SK-N-SH treated with all-trans-retinoic acid at 6 μM for 48 hours (cell line): ENCODE measurements at places on chromosomes 5 and 9.

GRCh38 chr5:1105350-1106265 lies 6.3 kb downstream of the SLC12A7 start:
- ATAC-seq = no peak

- peak; percentile 96 for ATAC-seq
These were observed at the start of gene SGCD for GRCh38 chr5:156326718-156327259. Gene SGCD (plus strand): TSS chr5:156327164.

DNA sequence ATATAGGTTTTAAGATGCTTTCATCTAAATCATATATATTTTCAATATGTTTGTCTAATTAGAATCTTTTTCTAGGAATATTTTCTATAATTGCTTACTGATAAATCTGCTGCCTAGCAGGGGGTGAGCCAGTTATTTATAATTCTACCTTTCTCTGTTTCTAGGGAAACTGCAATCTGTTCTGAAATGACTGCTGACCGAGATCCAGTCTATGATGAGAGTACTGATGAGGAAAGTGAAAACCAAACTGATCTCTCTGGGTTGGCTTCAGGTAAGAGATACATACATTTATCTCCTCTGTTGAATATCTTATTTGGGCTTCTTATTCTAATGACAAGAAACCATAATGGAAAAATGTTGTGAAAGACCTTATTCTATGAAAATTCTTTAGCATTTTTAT lies 127.3 kb downstream of the XRCC4 start:
- ATAC-seq = no peak

DNA sequence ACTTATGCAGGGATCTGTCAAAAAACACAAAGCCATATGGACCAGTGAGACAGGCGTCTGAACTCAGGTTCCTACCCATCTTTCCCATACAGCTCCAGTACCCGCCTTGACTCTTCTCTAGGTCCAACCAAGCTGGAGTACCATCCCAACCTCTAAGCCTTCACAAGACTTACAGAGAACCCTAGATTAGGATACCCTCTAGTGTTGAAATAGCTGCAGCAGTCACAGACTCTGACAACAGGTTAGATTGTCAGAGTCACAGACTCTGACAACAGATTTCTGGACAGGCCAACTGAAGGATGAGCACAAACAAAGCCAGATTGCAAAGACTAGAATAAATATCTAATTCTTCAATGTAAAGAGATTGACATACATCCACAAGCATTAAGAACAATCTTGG lies 266.1 kb downstream of the GRIA1 start:
- ATAC-seq = no peak

DNA sequence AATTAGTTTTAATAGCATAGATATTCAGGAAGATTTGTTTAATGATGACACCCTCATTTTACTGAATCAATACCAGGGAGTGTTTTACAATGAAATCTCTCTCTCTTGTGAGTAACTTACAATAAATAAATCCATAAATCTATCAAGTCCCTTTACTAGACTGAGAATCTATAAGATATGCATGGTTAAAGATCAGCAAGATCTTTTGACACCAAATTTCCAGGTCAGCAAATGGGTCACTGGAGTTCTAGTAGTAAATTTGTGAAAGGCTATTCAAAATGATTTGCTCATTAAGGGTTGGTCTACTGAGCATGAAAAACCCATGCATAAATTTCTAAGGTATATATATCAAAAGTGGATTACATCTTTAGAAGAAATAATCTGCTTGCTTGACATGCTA lies 512.1 kb upstream of the ITGA1 start:
- no peak for ATAC-seq

- no peak for ATAC-seq
These were observed 201.5 kb downstream of the C9orf50 start for GRCh38 chr9:129419382-129419899.

DNA sequence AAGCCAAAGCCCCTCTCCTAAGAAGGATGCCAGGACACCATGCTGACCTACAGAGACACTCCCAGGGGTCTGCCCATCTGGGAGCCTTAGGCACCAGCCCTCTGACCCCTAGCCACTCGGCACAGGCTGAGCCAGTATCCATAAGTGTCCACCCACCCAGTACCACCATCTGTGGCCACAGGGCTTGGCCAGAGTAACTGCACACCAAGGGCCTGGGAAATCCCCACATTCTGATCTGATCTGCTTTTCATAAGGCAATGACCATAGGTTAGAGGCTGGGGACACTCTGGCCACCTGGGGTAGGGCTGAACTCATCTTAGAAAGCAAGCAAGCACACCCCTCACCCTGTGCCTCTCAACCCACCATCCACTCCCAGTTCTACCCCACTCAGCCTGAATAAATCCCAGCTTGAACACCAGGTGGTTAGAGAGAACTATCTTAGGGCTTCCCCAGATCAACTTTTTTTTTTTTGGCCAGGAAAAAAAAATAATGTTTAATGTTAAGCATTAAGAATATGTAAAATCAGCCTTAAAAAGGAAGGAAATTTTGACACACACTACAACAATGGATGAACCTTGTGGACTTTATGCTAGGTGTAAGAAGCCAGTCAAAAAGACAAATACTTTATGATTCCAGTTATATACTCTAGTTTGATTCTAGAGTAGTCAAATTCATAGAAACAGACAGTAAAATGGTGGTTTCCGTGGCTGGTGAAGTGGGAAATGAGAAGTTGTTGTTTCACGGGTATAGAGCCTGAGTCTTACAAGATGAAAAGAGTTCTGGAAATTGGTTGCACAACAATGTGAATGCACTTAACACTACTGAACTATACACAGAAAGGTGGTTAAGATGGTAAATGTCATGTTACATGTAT lies 6.2 kb downstream of the GNPDA1 start:
- ATAC-seq = no peak; the same call in 2 of the 3 replicates

GRCh38 chr9:92607088-92607487 lies 62.8 kb downstream of the IPPK start:
- no peak; the same call in 2 of the 3 replicates for ATAC-seq

DNA sequence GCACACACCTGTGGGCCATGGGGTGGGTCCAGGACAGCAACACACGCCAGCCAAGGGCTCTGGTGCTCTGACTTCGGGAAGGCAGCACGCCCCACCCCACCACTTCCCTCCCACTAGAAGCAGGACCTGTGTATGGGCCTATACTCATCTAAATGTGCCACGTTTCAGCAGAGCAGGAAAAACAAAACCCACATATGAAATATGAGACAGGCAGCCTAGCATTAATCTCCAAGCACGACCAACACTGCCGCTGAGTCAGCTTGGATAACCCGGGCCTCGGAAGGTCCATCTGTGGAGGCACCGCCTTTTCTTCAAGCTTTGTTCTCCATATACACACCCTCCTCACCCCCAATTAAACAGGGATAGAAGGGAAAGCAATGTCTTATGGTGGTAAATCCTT lies 203.1 kb downstream of the ROR2 start:
- no peak for ATAC-seq

DNA sequence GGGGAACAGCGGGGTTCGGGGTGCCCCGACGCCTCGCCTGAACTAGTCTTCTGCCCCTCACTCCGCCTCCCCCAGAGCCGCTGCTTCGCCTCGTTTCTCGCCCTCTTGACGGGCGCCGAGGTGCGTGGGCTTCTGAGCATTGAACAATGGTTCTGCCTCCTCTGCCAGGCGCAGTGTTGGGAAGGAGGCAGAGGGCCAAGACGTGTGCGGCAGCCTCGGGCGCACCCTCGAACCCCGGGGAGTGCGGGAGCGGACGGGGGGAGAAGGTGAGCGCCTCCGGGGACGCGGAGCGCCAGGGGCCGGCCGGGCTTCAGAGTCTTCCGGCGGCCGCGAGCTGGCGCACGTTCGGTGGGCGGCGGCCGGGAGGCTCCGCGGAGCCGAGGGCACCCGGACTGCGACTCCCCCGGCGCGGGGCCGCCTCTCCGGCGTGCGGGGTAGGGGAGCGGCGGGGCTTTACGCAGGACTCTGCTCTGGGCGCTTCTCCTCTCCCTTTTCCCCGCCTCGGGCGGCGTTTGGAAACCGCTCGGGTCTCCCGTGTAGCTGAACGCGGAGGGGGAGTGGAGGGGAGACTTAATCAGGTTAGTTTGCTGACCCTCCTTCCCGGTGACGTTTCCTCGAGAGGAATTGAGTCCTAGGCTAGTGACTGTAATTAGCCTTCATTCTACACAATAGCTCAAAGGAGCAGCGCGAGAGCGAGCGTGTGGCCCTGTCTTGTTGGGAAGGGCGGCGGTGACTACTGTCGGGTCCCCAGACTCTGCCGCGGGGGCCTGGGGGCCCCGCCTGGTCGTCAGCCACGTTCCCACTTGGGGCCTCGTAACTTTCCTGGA lies 1.1 kb downstream of the VLDLR start:
- ATAC-seq = peak; percentile 57

DNA sequence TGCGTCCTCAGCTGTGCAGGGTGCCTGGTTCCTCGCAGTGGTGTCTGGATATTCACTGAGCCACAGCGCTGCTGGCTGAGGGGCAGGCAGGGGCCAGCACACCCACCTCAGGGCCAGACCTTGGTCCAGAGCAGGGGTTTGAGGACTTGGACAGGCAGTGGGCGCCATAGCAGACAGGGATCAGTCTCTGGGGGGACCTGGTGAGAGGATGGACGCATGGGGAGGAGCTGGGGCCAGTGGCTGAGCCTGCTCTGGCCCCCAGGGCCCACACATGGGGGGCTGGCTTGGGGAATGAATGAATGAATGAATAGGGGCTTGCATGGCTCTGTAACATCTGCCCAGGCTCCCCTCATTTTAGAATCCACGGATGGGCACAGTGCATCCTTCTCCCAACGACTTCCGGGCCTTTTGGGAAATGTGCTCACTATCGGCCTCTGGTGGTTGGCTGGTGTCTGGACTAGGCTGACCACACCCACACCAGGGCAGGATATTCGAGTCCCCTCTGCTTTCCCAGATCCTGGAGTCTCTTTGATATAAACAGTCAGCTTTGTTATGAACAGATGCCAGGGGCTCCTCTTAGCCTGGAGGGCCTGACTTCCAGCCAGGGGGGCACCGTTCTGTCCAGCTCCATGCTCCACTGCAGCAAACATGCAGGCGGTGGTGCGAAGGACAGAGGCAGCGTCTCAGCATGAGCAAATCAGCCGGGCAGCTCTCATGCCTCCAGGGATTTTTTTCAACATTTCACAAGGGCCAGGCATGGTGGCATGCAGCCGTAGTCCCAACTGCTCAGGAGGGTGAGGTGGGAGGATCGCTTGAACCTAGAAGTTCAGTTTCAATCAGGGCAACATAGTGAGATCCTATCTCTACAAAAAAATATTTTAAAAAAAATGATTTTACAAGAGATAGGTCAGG lies 62.6 kb downstream of the NEK6 start:
- ATAC-seq = peak; percentile 98

DNA sequence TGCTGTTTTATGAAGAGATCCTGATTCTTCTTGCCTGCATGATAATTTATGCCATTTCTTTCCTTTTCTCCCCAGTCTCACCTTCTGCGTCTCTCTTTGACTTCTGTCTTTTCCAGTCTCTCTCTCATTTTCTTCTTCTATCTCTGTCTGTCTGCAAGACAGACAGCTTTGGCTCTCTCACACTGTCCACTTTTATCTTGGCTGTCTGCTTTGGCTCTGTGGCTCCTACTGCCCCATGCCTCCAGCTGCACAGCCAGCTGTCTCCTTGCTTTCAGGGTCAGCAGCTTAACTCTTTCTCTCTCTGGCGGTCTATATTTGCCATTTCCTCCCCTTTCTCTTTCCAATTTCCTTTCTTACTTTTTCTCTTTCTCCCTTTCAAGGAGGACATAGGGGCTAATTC lies 971.1 kb upstream of the COX7C start:
- ATAC-seq = no peak

DNA sequence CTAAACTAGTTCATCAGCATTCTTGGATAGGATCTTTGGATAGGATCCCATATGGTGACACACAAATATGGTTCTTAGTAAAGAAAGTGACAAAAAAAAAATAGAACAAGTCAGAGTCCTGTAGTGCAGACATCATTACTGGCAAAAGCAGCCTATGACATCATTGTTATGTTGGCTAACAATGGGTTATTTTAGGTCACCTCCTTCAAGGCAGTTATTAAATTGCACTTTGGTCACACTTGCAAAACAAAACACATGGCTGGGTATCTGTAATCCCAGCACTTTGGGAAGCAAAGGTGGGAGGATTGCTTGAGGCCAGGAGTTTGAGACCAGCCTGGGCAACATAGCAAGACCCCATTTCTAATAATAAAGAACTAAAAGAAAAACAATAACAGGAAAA lies 185.9 kb downstream of the KIAA0825 start:
- no peak for ATAC-seq

DNA sequence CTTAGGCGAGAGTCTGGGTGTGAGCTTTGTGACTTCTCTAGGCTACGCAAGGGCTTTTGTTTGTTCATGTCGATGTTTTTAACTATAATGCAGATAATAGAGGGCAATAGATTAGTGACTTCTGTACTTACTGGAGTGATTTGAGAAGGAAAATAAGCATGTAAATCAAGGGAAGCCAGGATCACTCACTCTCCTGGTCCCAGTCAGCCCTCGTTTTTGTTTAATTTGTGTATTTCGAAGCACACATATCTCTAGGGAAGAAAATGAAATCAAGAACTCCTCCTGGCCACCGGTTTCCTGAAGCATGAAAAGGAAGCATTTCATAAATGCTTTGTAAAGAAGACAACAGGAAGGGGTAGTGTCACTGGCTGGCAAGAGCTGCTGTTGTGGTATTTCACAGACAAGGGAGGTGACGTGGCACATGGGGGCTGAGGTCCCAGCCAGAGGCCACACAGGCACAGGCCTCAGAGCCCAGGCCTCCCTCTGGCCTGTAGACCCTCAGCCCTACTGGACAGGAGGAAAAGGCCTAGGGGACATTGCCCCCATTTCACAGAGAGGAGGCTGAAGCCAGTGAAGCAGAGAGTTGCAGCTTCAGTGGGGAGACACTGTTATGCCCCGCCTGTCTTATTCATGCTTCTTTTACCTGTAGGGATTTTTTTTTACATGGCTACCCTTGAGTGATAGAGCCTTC lies 34.1 kb downstream of the IRF1 start:
- ATAC-seq = peak; percentile 33

- no peak for ATAC-seq
These were observed 424.5 kb downstream of the DMAC1 start for GRCh38 chr9:7375013-7375511.

GRCh38 chr5:141039061-141039460 lies 12.1 kb upstream of the PCDHB1 start:
- no peak for ATAC-seq

DNA sequence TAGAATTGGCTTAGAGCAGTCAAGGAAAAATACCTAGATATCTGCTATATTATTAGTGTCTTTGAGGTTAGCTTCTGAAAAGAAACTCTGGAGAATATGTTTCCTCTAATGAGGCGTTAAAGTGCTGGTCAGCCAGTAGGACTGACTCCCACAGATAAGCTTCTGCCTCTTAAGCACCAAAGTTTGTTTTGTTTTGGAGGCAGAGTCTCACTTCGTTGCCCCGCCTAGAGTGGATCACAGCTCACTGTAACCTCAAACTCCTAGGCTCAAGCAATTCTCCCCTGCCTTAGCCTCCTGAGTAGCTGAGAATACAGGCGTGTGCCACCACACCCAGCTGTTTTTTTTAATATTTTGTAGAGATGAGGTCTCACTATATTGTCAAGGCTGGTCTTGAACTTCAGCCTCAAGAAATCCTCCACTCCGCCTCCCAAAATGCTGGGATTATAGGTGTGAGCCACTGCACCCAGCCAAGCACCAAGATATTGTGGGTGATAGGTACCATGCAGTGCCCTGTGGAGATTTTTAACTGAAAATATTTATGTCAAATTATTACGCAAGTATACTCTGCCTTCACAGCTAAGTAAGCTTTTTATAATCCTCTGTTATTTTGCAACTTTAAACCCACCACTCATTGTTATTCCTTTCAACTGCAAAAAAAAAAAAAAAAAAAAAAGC lies 24.7 kb upstream of the TMEM171 start:
- no peak for ATAC-seq

- no peak for ATAC-seq
These were observed 62.7 kb upstream of the TMEM252 start for GRCh38 chr9:68603371-68603770.
